WTC11 (cell line): ENCODE measurements at places on chromosomes 5 and 9. TPM values are rescaled to one million over a fixed set of nuclear protein-coding genes. Genes with fewer than 3 reads are reported as not detected.

DNA sequence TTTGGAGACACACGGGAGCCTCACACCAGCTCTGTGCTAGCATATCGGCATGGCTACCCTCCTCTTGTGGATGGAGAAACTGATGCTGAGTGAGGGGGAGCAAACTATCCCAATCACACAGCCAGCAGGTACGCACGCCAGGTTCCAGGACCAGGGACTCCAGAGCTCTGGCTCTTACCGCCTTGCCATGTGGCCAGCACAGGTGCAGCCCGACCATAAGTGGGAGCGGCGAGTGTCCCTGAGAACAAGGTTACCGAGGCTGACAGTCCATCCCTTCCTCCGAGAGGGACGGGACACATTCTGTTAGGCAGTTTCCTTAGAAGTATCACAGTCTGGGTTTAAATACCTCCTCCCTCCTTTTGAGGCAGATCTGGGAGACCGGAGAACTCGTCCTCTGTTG lies 86.0 kb downstream of the PAX5 start:
- DNase-seq = no peak

- DNase-seq = no peak
Observed at GRCh38 chr5:171454549-171454948, 35.1 kb downstream of the FGF18 start.

DNA sequence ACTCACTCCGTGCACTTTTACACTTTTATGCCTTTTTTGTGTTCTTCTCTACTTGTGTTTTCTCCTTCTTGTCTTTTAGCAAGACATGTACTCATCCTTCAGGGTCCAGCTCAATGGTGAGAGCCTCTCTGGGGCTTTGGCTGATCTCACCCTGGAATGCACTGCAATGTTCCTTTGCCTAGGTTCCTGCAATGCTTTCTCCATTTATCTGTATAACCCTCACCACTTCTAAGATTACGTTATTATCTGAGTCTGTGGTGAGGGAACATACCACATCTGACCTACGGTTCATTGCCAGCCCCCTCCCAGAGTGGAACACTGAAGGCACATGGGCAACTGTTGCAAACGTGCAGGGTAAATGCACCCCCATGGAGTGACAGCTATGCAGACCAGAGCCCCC lies 47.3 kb downstream of the KCNIP1 start:
- no peak for DNase-seq

- DNase-seq = no peak
Observed at GRCh38 chr5:158819840-158820620, 279.7 kb downstream of the EBF1 start.

DNA sequence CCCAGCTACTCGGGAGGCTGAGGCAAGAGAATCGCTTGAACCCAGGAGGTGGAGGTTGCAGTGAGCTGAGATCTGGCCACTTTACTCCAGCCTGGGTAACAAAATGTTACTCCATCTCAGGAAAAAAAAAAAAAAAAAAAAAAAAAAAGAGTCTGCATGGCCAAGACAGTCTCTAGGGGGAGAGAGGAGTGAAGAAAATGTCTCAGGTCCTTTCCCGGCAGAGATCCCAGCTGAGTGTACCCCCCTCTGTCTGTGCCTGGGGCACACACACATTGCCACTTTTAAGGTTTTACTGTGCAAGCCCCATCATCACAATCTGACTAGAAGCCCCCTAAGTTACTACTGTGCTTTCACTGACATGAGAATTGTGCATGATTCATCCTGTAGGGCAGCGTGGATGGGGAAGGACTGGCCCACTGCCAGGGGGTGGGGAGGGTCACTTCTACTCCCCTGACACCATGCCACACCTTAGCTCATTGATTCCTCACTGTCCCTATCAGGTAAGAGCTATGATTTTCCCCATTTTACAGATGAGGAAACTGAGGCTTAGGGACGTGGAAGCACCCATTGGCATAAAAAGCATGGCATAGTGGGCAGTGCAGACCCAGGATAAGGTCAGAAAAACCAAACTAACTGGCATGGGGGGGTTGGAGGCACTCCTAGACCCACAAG lies 102.3 kb upstream of the LARP1 start:
- no peak for DNase-seq

GRCh38 chr5:135105105-135105484 lies 71.1 kb upstream of the PITX1 start:
- no peak for DNase-seq

DNA sequence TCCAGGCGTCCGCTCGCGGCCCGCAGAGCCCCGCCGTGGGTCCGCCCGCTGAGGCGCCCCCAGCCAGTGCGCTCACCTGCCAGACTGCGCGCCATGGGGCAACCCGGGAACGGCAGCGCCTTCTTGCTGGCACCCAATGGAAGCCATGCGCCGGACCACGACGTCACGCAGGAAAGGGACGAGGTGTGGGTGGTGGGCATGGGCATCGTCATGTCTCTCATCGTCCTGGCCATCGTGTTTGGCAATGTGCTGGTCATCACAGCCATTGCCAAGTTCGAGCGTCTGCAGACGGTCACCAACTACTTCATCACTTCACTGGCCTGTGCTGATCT lies 294 bp downstream of the ADRB2 start:
- no peak for DNase-seq

DNA sequence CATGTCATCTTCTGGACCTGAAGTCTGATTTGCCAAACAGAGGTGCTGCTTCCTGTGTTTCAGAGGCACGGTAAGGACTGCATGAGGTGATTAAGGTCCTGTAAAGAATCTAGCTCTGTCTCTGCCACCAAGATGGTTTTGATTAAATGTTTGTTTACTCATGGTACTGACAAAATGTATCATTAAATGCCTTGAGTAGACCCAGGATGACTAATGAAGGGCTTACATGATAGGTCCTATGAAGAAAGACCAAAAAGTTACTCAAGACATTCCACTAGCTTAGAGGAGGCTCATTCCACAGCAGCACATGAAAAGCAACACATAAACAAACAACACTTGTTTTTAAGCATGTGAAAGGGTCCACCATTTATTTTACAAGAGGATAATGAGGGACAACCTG lies 100.9 kb downstream of the BOD1 start:
- DNase-seq = no peak

DNA sequence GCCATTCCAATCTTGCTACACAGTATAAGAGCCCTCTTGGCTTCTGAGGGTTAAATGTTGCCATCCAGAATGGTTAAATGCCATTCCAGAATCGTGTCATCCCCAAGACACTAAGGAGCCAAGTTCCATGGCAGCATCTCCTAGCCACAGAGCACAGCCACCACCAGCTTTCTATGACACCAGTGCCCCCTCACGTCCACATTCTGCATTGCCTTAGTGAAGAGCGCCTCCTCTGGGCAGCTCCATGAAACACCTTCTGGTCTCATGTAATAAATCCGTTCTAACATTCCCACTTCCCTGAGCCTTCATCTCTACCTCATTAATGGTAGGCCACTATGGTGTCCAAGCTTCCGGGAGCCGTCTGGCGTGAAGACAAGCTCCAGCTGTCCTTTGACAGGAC lies 12.4 kb downstream of the CBY3 start:
- DNase-seq = peak; percentile 82

DNA sequence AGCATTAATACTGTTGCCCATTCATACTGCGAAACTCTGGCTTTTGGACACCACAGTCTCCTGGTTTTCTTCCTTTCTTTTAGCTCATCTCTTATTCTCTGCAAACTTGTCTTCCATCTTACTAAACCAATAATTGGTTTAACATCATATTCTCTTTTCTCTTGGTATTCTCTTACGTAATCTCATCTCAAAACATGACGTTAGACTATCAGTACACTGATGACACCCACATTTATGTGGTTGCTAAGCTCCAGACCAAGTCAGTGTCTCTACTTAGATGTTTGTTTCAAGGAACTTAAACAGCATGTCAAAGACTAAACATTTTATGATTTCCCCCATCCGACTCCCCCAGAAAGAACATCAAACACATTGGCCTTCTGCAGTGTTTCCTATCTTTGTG lies 2.1 kb downstream of the PRRC1 start:
- DNase-seq = no peak

DNA sequence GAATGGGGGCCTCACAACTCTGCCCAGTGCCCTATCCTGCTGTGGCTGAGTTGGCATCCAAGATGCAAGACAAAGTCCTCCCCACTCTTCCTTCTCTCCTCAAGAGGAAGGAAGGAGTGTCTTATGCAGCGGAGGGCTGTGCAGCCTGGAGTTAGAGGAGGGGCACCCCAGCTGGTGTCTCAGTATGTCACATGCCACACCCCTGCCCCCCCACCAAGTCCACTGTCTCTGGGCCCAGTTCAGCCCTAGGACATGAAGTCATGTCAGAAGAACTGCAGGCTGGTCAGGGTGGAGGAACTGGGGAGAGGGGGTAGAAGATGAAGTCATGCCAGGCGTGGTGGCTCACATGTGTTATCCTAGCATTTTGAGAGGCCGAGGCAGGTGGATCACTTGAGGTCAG lies 28.0 kb upstream of the SLC28A3 start:
- DNase-seq = no peak

DNA sequence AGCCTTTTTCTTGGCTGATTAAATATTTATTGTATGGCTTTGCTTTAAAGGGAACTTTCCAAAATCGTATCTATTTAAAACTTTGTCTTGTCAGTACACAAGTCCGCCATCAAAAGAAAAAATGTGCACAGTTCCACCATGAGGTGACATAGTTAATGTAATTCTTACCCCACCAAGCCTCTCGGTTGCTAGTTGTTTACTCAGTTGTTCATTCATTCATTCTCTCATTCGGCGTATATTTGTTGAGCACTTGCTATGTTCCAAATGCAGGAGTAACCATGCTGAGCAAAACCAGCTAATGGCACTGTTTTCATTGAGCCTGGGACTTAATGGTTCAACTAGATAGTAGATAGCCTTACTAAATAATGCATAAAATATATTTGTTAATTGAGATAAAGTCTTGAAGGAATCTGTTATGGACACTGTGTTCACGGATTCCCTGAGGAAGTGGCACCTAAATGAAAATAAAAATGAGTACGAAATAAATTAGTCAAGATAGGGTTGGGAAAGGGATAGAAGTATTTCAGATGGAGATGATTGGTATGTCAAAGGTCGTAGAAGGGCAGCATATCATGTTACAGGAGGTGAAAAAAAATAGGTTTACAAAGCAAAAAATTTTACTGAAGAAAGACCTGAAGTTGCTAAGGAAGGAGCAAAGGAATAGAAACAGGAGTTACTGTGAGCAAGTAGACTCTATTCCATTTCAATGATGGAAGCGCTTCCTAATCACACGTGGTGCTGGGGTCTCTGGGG lies 1.5 kb downstream of the DCAF10 start:
- DNase-seq = no peak

- DNase-seq = no peak
Observed at GRCh38 chr5:65926893-65927292, 518 bp downstream of the ERBIN start.

DNA sequence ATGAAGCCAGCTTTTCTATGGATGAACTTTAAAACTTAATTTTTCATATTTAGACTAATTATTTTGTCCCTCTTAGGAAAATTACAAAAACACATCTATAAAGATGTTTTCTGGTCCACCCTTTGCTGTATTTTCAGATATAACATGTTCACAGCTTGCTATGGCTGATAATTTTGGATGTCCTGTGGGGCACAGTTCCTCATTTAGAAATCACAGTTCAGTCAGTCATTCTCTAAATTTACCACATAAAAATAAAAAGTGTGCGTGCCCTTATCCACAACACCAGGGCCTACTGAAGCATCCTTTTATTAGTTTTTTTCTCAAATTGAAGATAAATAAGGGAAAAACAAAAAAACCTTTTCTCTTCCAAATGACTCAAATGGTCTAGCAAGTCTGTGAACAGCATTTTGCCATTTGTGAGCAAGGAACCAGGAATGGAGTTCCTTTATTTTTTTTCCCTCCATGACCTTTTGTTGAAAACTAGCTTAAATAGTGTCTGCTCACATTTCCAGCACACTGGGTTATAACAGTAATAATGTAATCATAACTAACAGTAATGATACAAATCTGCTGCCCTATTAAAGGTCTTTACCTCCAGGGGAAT lies 87.1 kb downstream of the CEMIP2 start:
- DNase-seq = no peak

- DNase-seq = no peak
Observed at GRCh38 chr5:109688630-109688969, 1.1 kb upstream of the MAN2A1 start.

DNA sequence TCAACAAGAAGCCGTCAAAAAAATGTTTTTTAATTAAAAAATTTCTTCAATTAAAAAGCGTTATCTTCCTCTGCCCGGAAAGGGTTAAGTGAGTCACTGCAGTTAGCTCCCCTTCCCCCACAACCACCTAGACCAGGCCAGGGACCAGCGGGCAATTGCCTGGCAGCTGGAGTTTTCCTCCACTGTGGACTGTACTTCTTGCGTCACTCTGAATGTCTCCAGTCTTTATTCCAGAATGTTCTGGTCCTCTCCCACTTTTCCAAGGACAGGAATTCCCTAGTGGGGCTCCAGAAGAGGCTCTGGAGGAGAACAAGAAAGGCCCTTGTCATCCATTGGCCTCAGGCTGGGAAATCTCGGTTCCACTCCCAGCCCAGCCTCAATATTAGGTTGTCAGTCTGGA lies 114.0 kb downstream of the C9orf50 start:
- DNase-seq = no peak

- no peak for DNase-seq
Observed at GRCh38 chr5:147189109-147189424, 45.8 kb upstream of the STK32A start.

GRCh38 chr5:38905516-38905915 lies 59.7 kb downstream of the OSMR start:
- DNase-seq = no peak

DNA sequence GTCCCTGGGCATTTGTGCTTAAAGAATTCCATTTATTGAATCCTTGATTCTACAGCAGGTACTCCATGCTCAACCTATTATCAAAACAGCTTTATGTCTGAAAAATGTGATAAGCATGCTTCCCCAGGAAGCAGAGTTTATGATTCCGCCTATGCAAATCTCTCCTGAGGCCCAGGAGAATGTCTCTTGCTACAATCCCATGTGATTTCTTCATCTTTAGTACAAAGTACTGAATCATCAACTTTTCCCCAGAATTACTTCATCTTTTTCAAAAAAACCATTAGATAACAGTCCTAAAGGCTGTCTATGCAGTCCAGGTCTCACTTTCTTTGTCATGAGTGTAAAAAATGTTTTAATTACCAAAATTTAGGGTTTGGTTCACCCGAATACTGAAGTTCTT lies 130.2 kb upstream of the ADAMTSL1 start:
- no peak for DNase-seq

The FOXD1 gene
- 7.0 to 10.3 TPM (median 7.9 TPM) in 3 replicates for total RNA-seq

The SIL1 gene
- 10.7 to 14.0 TPM (median 10.7 TPM) in 3 replicates for total RNA-seq

The PHF24 gene
- total RNA-seq = 0.34 to 0.59 TPM (median 0.53 TPM) in 3 replicates

The TOR4A gene
- total RNA-seq = 7.3 to 11.8 TPM (median 11.3 TPM) in 3 replicates

The ADGRD2 gene
- total RNA-seq = 0.61 to 1.6 TPM (median 1.3 TPM) in 3 replicates

The SLC46A2 gene
- 0.07 TPM in 1 of 3 replicates, not detected in the others for total RNA-seq

The PAPPA gene
- total RNA-seq = 0.22 to 0.53 TPM (median 0.34 TPM) in 3 replicates

The WDR38 gene
- total RNA-seq = not detected in 3 replicates
